ENCODE measurements at places on chromosomes 7 and 10.
A peak's percentile ranks its signal among the peaks of the same experiment; 100 is the strongest.

DNA sequence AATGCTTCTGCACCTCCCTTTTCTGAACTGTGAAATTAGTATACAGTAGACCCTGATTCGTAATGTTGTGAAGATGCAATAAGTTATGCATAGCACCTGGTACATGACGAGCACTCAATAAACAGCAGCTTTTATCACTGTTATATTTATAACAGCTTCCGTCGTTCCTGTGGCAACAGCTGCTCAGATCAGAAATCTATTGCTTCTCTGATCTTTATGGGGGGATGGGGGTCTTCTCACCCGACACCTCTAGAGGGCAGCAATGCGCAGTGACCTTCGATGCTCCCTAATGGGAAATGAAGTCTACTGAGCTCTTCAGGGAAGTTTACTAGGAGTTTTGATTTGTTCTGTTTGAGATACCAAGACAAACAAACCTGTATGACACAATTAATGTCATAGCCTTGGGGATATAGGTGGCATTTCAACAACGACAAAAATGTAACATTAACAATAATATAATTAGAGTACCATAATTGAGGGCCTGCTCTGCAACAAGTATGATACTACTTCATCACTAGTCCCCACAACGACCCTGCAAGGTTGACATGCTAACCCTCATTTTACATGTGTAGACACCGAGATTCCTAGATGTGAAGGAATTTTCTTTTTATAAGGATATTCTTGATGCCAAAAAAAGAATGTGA lies 289.6 kb downstream of the SFMBT2 start:
- DNase-seq: peak; percentile 49

DNA sequence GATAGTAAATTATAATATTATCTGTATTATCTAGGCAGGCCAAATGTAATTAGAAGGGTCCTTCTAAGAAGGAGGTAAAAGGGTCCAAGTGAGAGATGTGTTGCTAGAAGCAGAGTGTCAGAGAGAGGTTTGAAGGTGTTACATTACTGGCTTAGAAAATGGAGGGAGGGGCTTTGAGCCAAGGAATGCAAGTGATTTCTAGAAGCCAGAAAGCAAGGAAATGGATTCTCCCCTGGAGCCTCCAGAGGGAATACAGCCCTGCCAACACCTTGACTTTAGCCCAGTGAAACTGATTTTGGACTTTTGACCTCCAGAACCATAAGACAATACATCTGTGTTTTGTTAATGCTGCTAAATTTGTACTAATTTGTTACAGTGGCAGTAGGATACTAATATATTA lies 97.9 kb upstream of the IL6 start:
- no peak for DNase-seq

DNA sequence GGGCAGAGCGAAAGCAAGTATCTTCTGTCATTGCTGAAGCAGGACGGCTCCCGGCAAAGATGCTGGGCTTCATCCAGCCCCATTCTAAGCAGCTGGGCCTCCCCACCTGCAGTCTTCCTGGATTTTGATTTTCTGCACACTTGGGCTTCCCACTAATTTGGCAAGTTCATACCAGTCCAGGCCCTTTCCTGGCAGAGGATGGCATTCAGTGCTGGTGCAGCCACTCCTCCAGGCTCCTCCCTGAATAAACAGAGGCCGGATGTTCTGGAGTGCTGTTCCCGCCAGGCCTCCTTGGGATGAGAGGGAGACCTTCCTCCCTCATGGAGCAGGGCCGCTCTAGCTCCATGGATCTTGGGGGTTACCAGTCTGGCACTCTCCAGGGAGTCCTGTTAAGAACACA lies 3.4 kb downstream of the BAG3 start:
- DNase-seq: no peak

DNA sequence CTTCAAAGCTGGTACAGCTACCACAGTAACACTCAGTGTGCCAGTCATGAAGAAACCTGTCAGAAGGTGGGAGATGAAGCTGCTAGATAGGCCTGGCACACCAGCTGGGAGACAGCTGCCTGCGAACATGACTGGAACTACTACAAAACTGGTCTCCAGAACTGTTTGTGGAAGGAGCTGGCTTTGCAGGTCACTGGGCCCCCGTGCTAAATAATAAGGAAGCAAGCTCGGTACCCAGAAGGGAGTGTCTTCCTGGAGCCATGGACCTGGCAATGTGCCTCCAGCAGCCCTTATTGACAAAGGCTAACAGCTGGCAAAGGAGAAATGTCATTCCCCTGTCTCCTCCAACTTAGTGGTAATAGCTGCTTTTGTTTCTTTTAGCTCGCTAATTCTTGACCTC lies 1217.6 kb upstream of the LRRN3 start:
- no peak for DNase-seq

- DNase-seq: no peak
These were observed 80.5 kb upstream of the LRGUK start for GRCh38 chr7:134046594-134047128.

GRCh38 chr10:67793313-67793712 lies 44.7 kb downstream of the DNAJC12 start:
- DNase-seq: no peak

DNA sequence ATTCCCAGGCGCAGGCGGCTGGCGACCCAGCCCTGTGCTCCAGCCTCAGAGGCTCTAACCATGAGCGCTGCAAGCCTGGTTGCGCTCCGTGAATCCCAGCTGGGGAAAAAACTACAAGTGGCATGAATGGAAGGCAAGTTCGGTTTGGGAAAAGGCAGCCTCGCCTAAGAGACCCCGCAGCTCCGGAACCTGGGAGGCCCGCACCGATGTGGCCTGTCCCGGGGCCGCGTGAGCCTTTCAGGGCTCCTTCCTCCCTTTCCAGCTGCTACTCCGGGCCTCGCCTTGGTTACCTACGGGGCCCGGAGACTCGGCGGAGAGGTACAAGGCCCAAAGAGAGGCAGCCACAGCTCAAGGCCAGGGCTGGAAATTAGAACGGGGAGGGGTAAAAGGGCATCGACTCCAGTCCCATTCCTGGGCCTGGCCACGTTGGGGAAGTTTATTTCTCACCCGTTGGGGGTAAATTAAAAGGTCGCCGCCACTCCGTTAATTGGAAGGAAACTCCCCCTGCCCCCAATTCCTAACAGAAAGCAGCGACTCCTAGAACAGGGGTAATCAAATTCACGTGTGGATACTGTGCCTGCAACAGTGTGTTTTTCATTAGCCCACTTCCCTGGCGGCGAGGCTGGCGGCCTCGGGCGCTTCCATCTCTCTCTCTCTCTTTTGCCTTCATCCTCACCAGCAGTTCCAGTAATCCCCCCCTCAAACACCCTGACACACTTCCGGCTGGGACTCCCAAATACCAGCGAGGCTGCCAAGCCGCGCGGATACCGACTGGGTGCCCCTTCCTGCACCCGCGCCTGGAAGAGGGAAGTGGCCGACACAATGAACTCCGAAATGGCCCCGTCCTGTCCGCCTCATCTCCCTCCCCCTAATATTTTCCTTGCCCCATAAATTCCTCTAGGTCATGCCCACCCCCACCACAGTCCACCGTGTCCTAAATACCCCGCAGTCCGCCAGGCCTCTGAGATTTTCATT lies 1.5 kb upstream of the HOXA9 start:
- DNase-seq: no peak

GRCh38 chr7:110929480-110930249 lies 161.3 kb upstream of the LRRN3 start:
- no peak for DNase-seq

DNA sequence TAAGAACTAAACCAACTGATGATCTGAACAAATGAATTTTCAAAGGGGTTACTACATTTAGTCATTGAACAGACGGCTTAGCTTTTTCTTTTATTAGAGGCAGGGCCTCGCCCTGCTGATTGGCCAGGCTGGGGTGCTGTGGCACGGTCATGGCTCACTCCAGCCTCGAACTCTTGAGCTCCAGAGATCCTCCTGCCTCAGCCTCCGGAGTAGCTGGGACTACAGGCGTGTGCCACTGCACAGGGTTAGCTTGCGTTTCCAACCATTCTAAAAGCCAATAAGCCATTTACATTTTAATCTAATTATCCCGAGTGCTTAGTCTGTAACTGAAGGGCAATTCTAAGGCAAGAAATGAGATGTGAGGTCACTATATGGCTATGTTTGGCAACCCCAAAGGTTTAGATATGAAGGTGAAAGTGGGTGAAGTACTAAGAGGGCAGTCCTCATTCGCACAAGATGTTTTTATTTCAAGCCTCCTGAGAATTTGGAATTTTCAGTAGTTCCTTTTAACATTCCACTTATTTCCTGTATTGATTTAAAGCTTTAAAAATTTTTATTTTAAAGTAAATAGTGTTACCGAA lies 1.6 kb upstream of the CDK13 start:
- no peak for DNase-seq

DNA sequence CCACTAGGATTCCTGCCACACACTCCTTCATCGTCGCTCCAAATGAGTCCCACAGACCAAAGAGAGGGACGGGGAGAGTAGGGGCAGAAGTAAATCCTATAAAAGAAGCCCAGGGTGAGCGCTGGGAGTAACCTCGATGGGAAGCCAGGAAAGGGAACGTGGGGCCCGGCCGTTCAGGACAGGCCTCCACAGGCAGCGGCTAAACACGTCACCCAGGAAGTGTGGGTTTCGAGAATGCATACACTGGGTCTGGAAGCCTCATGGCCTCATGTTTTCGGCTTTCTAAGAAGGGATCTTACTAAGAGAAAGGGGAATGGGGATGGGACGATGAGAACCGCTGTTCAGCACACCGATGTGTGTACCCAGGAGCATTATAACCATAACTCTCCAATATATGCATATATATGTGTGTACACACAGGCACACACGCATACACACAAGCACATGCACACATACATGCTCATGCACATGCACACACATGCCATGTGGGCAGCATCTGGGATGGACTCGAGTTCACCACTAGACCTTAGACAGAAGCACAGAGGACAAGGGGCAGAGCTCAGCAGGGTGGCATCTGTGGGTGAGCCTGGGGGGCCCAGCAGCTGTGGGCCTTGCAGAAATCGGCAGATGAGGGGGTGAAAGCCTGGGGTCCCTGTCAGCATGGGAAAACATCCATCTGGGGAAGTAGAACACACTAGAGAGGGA lies 14.8 kb upstream of the CNPY1 start:
- no peak for DNase-seq

- no peak for DNase-seq
These were observed 213.1 kb downstream of the ELFN1 start for GRCh38 chr7:1883031-1883761.

- DNase-seq: no peak
These were observed 45.0 kb upstream of the NMT2 start for GRCh38 chr10:15213461-15213861.

DNA sequence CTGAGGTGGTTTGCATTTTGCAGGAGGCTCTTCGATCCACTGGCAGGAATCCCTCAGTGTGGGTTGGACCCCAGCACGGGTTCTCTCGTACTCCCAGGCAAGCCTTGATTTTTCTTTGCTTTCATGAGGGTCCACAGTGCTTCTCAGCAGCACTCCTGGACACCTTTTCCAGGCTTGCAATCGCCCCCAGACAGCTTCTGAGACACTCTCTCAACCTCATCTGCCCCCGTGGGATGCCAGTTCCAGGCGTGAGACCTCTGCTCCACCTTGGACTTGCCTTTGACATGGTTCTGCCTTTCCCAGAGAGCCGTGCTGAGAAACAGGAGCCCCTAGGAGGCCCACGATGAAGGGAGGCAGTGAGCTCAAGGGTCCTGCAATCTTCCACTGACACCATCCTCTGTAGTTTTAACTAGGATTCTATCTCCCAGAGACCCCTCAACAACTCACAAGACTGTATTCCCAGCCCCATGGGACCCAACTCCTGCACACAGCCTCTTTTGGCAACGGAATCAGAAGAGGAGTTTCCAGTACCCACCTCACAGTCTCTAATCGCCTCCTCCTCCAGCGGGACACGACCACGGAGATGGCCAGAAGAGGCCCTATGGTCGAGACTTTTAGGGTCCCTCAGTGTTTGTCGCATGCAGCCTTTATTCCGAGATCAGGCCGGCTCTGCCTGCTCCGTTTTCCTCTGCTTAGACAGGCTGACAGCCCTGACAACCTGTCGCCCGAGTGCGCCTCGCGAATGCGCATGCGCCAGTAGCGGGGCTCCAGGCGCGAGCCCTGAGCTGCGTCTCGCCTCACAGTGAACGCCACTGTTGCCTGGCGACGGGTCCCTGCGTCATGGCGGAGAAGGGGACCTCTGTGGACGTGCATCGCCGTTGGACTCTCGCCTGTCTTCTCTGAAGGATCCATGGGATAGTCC lies 26.0 kb upstream of the ZNF273 start:
- peak; percentile 33 for DNase-seq

DNA sequence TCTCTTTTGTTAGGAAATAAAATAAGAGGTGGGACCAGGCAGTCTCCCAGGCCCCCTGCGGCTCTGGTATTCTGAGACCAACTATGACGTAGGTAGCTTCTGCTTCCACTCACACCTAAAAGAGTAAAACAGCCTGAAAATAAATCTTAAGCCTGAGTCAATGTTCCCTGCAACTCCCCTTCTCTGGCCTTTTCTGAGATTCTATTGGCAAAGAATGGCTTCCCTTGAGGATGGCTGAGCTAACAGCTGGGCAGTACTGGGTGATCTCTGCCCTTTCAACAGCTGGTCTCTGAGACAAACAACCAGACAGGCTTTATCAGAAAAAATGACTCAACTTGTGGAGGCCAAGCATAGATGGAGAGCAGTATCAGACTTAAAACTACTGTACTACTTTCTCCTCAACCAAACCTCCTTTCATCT lies 58.7 kb downstream of the CREB3L2 start:
- no peak for DNase-seq

- DNase-seq: no peak
These were observed 147.1 kb upstream of the AOAH start for GRCh38 chr7:36871355-36871738.

DNA sequence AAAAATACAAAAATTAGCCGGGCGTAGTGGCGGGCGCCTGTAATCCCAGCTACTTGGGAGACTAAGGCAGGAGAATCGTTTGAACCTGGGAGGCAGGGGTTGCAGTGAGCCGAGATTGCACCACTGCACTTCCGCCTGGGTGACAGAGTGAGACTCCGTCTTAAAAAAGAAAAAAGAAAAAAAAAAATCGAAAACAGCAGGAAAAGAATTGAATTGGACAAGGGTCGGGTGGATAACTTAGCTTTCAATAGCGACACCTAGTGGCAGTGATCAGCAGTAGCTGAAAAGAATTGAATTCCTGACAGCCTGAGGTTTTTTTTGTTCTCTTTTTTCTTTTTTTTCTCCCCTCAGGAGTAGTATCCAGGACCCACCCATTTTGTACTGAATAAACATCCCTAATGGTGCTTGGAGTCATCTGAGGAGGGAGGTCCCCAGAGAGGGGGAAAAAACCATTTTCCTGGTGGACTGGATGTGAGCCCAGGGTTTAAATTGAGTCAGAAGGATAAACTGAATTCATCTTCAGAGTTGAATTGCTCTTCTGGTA lies 55.1 kb downstream of the CYCS start:
- DNase-seq: peak; percentile 18

Measured in activated CD8-positive, alpha-beta memory T cell treated with anti-CD3 and anti-CD28 coated beads for 1 hour (primary cell).